ENCODE measurements at places on chromosomes 7 and 10.

DNA sequence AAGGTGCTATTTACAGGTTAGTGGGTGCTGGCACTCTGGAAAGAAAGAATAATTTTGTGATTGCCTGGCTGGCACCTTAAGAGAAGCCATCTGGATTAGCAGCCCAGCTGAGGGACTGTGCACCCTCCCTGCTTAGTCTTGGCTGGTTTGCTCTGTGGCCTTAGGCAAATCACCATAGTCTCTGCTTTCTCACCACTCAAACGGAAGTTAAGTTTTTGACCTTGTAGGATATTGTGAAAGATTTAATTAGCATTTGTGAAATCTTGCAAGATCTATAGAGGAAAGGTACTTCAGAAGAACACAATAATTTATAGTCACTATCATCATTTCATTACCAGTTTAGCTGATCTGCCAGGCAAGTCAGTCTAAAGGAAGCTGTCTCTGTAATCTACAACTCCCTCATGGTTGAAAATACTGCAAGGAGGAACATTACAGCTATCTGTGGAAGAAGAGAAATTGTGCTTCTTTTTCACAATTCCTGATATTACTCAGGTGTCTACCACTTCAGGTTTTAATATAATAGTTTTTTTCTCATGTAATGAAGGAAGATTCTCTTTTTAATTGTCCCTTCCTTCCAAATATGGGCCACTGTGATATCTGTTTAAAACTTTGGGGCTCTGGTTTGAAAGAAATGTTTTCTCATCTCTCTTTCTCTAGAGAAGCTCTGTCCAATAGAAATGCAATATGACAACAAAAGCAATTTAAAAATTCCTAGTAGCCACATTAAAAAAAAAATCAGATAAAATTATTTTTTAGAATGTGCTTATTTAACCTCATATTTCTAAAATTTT lies 219.6 kb downstream of the PTEN start:
- no peak for DNase-seq

GRCh38 chr7:20307901-20308300 lies 22.8 kb upstream of the ITGB8 start:
- no peak for DNase-seq

DNA sequence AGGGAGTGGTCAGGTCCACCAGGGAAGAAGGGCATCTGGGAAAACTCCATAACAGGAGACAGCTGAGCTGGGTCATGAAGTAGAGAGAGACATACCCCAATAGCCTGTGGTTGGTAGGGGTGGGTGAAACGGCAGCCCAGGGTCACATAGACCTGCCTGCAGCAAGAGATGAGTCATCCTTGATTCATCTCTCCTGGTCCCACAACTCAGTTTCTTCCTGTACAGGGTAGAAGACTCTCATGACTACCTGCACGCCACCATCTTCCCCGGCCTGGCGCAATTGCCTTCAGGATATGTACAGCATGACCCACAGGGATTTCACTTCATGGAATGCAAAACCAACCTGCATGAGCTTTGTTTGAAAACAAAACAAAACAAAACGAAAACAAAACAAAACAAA lies 45.1 kb upstream of the ADAM12 start:
- DNase-seq, result no peak

DNA sequence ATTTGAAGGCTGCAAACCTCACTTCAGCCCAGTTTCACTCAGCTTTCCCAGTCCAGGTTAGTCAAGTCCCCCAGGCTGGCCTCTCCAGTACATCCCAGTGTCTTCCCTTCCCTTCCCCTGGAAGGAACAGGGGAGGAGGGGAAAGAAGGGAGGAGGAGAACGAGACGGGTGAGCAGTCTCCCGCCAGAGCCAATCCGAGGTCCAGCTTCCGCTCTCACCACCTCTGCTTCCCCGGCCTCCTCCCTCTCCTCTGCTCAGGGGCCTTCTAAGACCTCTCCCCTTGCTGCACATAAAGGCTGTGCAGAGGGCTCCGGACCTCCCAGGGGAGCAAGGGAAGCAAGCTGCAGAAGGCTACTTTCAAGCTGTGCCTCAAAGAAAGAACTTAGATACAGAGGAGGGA lies 4.1 kb downstream of the ATG9B start:
- DNase-seq, result no peak

DNA sequence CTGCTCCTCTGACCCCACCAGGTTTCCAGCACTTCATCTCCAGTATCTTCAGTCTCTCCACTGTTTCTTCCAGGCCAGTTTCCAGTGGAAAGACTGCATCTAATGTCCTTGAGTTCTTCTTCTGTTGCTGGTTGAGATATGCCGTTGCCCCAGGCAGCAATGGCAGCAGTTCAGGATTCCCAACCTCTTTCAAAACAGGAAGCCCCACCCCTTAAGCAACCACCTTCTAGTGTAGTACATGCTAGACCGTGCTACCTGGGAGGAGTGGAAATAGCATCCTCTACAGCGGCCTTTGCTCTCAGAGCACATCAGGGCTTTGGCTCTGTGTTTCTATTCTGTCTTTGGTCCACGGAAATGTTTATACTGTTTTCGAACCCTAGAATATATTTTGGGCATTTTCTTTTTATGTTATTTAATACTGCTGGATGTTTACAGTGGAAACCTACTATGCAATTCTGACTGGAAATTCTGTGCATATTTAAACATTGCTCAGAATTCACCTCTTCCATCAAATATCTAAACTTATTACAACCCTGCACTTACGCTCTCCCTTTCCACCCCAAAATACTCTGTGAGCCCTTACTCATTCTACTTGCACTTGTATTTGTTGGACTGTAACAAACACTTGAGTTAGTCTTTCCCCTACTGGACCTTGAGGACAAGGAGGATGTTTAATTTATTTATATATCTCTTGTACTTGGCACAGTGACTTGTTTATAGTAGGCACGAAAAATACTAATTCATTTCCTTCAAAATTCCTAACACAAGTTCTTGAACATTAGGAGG lies 8.5 kb upstream of the BPGM start:
- DNase-seq, result no peak

DNA sequence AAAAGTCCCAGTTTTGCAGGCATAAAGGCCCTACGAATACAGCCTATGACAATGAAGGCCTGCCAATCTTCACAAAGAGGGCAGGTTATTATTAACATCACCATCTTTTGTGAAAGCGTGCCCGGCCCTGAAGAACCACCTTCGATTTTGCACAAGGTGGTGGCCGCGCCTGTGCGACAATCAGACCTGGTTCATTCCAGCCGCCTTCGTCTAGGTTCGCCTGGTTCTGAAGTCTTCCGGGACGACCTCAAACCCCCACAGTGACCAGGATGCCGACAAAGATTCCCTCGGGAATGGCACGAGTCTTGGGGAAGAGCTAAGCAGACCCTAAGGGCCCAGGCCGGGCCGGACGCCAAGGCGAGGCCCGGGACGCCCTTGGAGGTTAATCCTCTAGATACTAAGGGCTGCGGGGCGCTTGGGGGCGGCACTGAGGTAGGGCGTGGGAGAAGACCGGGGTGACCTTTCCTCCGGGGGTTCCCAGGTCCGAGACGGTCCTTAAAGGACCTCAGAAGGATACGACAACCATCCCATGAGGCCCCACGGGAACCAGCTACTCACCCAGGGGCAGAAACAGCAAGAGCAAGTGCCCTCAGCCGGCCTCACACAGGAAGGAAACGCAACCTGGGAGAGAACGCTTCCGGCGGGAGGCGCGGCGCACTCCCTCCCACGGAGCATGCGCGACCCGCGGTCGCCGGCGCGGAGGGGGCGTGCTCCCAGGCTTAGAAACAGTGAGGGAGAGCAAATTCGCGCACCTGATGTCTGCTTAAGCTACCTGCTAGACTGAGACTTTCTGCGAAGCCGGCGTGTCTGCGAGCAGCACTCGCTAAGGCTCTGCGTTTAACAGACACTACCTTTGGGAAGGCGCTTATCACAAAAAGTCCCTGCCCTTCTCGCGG lies at the start of gene ATAD1:
Gene ATAD1, minus strand, starts transcription at position 618 of the 896 bp plus-strand sequence. CDS start 3,627 bp downstream, outside the sequence.
- peak; percentile 72 for DNase-seq

DNA sequence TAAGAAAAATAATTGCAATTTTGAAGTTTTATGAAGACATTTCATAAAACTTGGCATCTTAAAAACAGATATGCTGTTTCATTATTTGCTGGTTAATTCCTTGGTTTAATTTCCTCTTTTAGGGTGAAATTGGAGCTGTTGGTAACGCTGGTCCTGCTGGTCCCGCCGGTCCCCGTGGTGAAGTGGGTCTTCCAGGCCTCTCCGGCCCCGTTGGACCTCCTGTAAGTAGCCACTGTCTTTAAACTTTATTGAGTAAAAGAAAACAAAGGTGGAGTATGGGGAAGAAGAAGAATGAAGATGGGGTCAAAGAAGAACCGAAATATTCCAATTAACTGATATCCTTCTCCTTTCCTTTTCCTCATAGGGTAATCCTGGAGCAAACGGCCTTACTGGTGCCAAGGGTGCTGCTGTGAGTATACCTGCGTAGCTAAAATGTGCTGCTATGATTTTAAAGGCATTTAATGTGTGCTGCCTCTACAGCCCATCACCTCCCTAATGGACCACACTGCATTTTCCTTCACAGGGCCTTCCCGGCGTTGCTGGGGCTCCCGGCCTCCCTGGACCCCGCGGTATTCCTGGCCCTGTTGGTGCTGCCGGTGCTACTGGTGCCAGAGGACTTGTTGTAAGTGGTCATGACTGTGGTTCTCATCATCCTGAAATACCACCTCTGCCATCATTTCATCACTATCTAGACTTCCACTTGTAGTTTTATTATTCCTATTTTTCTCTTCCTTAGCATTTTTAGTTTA lies 14.7 kb downstream of the COL1A2 start:
- DNase-seq, result no peak

- DNase-seq, result no peak
These were observed 992.2 kb downstream of the PCDH15 start for GRCh38 chr10:53808677-53809372.

DNA sequence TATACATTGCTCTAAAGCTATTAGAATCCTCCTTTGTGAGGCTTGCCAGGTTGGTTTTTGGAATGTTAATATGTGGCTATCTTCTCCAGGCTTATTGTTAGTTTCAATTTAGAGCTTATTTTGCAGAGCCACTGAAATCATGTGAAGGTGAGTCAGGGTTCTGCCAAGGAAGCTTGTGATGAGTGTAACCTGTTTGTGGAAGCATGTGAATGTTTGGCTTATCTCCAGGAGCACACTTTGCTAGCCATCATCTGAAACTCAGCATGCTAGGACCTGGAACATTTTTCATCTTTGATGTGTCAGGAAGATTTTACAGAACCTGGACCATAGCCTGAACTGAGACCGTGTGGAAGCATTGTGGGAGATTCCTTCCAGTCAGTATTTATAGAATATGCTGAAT lies 197.3 kb downstream of the PPP1R9A start:
- DNase-seq, result no peak

DNA sequence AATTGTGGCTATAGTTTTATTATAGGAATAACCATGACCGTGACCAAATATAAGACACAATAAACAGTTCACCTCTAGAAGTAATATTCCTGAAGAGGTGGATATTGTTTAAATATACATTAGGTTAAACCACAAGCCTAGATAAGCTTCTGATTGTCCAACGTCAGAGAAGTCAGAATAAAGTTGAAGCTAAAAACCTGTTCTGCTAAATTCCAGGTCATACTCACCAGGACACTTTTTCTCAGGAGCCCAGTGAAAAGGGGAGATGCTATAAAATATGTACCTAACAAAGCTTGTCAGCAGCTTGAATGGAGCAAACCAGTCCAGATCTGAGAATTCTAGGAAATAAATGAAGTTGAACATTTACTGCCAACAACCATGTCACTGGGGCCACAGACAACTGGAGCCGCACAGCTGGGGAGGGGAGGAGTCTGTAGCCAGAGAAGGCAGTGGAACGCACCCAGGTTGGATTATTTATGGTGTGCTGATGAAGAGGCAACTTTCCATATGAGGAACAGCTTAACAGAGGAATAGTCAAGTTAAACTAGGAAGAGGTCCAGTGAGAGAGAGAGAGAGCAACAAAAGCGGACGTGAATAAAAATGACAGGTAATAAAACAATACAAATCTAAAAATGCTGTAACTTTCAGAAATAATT lies 191.1 kb downstream of the ZNF438 start:
- no peak for DNase-seq

DNA sequence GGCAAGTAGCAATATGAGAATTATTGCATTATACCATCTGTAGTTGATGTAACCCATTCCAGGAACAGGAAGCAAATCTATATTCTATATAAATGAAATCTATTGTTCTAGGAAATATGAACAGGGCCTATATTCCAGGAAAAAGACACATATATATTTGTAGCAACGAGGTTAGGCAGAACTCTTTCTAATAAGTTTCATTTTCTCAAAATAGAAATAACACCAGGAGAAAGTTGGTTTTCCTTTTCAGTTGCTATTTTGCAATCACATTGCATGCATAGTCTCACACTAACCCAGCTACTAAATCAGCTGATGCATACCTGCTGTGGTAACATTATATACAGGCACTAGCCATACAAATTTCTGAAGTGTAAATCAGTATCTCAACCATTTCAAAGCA lies 6.2 kb upstream of the IFIT2 start:
- DNase-seq, result no peak

DNA sequence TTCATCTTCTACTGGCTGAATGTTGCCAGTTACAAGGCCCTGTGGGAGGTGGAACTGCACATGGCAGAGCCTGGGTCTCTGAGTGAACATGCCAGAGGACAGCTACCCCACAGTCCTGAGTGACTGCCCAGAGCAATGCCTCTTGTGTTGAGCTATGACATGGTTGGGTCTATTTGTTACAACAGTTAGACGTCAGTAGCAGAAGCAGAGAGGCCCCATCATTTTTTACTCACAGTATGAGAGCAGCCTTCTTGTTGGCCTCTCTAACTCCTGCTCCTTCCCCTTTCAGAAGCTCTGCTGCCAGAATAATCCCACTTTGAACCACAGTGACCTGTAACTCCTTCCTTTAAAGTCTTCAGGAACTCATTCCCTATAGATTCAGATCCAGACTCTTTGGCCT lies 30.8 kb upstream of the NRP1 start:
- DNase-seq, result no peak

DNA sequence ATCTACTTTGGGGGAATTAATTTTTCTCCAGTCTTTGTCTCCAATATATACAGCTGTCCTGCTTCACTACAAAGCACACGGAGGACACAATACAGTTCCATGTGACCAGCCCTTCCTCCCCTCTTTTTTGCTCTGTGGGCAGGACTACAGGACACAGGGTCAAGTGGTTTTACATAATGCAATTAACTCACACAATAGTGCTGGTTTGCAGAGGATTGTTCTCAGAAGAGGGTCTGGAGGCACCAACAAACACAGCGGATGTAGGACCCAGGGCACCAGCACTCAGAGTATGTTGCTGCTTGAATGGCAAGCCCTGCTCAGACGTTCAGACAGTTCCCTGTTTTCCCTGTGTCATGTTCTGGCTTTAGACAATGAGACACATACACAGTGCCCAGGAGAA lies 52.0 kb upstream of the NPTX2 start:
- DNase-seq, result no peak

DNA sequence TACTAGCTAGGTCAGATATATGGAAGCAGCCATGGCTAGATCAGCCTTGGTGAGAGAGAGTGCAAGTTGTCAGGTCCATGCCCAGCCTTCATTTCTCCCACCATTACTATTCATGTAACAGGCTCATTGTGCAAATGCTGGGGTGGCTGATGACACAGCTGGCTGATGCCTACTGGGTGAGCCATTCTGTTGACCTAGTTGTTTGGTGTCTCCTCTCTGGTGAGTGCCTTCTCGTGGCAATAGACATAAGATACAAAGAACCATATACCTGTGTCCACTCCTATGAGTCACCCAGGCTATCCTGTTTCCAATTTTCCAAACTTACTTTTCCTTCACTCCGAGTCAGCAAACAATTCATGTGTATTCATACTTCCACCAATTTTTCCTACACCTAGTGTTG lies 46.0 kb downstream of the ZNF25 start:
- no peak for DNase-seq

All from NCI-H524 (cell line).